AML-193 (cell line): ENCODE measurements at places on chromosomes 1 and 21.
A peak's percentile ranks its signal among the peaks of the same experiment; 100 is the strongest.

- no peak for DNase-seq
Measured at GRCh38 chr1:80392529-80392928, 1386.0 kb upstream of the ADGRL4 start.

DNA sequence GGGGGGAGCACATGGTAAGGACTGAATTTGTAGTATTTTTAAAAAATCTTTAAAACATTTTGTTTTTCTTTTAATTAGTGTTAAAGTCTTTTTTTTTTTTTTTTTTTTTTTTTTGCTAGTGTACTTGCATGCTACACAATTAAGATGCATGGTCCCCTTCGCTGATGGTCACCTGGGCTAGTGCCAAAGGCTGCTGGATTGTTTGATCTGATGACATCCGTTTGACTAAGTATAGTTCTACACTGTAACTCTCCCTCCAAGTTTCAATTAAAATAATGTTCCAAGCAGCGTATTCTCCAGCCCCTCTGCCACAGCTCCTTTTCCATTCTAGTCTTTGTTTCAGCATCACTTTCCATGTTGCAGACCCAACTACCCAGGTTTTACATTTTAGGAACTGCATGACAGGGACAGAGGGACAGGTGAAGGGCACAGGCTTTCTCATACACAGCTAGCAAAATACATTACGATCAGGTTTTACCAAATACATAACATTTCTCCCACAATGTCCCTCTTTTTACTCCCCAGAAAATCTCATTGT lies 852 bp upstream of the RAVER2 start:
- peak; percentile 48 for DNase-seq

DNA sequence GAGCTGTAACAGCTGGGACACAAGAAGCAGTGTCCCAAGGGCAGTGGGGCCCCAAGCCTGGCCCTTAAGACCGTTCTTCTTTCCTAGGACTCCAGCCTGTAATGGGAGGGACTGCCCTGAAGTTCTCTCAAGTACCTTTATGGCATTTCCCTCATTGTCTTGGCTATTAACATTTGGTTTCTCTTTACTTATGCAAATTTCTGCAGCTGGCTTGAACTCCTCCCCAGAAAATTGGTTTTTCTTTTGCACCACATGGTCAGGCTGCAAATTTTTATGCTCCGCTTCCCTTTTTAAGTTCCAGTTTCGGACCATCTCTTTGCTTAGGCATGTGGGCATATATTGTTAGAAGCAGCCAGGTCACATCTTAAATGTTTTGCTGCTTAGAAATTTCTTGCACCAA lies 3.1 kb upstream of the MROH9 start:
- no peak for DNase-seq

- peak; percentile 27 for DNase-seq
Measured at GRCh38 chr1:221182791-221183533, 303.7 kb downstream of the HLX start.

DNA sequence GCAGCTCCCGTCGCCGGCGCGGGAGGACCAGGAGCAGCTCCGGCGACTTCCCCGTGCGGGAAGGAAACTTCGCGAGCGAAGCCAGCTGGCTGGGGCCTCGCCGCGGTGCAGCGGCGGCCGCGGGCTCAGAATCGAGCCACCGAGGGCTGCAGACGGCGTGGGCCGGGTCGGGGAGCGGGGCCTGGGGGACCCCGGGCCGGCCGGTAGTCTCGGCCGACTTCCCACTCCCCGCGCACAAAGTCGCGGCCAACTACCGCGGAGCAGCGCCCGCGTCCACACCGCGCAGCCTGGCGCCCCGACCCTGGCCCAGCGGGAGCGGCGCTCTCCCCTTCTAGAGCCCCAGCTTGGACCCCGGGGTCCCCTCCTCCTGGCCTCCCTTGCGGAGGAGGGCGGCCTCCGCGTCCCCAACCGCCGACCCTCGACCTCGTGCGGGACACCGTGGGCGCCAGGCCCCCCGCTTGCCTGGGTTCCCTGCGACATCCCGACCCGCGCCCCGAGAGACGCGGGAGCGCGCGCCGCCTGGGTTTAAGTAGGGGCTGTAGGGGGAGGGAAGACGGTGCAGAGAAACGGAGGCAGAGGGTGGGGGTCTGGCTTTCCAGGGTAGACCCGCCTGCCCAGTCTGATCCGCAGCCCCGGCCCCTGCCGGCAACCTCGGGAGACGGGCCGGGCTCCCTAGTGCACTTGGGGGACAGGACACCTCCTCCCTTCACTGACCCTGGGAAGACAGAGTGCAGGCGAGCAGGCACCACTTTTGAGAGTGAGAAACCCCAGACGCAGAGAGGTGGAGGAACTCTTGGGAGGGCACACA lies 4.7 kb downstream of the PRDM16 start:
- no peak for DNase-seq

- peak; percentile 3 for DNase-seq
Measured at GRCh38 chr1:79259390-79260336, 253.1 kb upstream of the ADGRL4 start.

- DNase-seq, result no peak
Measured at GRCh38 chr21:15752763-15753407, 23.1 kb downstream of the USP25 start.

GRCh38 chr1:149843431-149844041 lies 55.8 kb upstream of the BOLA1 start:
- DNase-seq, result no peak

DNA sequence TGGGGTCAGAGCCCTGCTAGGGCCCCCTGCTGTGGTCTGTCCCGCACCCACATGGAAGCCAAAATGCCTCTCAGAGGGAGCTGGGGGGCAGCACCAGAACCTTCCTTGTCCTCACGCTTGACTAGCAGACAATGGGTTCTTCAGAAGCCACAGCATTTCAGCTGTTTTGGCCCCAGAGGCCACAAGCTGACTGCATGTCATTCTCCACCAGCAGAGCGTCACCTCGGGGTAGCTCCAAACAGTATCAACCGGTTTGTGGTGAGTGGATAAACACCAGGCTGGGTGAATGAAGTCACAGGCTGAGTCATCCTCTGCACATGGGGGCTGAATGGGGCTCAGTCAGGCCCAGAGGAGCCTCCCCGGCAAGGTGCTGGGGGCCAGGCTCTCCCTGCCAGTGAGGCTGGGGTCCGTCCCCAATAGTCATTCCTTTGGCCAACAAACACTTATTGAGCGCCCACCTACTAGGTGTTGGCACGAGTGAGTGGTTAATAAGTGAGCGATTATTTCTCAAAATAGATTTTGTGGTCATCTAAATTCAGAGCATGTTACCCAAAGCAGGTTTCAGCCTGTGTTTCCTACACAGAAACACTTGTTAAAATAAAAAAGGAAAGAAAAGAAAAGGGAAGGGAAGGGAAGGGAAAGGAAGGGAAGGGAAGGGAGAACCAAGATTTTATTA lies 9.1 kb downstream of the OLIG1 start:
- peak; percentile 69 for DNase-seq

GRCh38 chr1:230868736-230869385 lies 540 bp upstream of the C1orf198 start:
- peak; percentile 24 for DNase-seq

- DNase-seq, result peak; percentile 62
Measured at GRCh38 chr1:205310976-205311704, 10.4 kb downstream of the NUAK2 start.

DNA sequence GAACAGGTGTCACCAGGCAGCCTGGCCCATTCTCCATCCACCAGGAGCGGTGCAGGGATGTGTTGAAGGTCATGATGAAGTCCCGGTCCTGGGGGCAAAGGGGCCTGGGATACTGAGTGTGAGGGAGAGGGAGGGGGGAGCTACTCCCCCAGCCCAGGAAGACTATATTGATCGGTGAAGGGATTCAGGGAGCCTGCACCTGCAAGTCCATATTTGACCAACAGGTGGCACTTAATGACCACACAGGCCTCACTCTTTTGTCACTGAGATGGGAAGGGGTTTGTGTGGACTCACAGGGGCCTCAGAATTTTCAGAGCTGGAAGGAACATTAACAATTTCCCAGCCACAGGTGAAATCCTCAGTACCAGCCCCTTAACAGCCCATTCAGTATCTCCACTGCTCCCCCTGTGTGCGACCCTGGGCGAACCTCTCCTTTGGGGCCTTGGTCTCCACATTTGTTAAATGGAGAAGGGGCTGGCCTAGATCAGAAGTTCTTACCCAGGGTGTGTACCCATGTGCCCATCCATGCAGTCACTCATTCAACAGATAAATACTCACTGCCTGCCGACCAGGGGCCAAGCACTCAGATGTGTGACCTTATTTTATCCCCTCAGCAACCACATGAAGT lies 55.6 kb downstream of the NKAIN1 start:
- DNase-seq, result no peak

DNA sequence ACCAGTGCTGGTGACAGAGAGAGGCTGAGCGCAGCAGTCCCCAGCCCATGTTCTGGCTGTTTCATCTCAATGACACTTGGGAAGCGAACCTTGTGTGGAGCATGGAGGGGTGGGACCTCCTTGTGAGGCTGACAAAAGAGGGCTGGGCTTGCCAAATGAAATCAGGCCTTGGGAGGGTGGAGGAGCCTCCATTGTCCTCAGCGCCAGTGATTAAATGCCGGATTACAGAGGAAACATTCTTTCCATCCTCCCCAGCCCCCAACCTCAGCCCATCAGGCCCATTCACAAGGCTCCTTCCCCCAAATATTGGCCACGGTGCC lies 63.3 kb upstream of the PAXBP1 start:
- no peak for DNase-seq

DNA sequence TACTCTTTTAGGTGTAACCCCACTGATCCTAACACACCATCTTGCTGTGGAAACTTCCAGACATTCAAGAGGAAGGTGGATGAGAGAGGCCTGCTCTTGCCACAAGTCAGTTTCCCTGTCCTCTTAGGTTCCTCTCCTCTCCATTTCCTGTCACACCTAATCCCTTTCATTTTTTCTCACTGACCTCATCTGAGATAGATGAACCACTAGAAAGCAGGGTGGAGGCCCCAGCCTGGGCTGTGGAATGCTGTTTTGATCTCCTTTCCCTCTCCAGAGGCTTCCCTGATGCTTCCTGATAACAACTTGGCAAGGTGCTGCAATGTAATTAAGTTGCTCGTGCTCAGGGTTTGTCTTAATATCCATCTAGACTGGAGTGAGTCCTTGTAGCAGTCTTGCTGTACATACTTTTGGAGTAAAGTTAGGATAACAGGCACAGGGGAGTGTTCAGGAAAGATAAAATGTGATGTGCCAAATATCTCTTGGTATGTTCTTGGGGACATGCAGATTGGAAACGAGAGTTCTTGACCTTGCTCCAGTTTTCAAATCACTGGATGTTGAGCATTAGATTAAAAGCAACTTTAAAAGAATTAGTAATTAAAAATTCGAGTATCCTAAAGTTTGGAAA lies 11.2 kb downstream of the LRRC42 start:
- no peak for DNase-seq

GRCh38 chr1:161076410-161076809 lies 6.7 kb upstream of the ARHGAP30 start:
- DNase-seq, result no peak

- DNase-seq, result no peak
Measured at GRCh38 chr1:53691326-53691725, 47.6 kb downstream of the GLIS1 start.

GRCh38 chr21:35614396-35614921 lies 445.9 kb downstream of the SETD4 start:
- DNase-seq, result no peak

DNA sequence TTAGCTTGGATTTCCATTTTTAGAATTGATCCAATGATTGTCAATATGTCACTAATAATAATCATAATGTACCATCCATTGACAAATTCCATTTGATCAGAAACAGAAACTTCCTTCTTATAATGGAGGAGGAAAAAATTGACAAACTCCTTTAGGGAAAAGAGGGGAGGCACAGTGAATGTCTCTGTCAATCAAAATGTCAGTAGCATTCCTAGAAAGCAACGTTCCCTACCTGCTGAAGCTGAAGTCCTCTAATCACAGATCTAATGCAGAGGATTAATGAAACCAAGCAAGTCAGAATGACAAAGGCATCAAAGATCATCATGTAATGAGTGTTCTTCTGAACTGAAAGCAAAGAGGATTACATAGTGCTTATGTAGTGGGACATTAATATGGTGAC lies 22.4 kb downstream of the MCOLN3 start:
- DNase-seq, result no peak

DNA sequence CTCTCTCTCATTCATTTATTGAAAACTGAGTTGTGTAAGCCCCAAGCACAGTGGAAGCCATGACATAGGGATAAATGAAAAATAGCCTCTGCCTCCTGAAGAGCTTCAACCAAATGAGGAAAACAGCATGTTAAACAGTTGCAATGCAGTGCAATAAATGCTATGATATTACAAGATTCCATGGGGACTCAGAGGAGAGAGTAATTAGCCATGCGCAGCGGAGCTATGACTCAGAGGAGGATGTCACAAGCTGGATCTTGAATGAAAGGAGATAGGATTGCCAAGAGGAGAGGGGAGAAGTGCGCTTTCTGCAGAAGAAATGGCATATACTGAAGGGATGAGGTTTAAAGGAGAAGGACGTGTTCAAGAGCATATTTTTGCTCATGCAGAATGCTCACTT lies 231.3 kb upstream of the PLXNA2 start:
- DNase-seq, result no peak

DNA sequence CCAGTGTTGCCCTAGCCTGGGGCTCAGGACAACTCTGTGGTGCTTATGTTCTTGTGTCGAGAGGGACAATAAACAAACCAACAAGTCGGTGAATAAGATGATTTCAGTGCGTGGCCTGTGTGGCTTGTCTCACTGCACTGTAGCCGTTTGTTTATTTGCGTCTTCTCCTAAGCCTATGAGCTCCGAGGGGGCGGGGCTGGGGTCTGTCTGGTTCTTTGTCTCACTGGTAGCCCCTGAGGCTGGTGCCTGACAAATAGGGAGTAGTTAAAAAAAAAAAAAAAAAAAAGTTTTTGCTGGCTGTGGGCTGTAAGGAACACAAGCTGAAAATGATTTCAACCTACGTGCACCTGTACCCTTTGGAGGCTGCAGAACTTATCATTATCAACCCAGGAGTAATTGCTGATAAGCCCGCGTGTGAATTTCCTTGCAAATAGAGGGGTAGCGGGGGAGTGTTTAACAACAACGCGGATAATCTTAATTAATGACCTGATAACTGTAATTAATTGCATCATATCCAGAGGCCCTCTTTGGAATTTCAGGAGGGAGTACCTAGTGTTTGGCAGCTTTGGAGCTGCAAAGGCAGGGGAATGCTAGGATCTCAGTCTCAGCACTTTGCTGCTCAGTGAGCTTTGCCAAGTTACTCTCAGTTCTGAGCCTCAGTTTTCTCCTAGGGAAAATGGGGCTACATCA lies 925 bp upstream of the ARHGEF10L start:
- DNase-seq, result no peak

GRCh38 chr1:94793296-94793656 lies 26.9 kb upstream of the SLC44A3 start:
- DNase-seq, result no peak

- no peak for DNase-seq
Measured at GRCh38 chr1:29800120-29800519, 563.8 kb downstream of the PTPRU start.

DNA sequence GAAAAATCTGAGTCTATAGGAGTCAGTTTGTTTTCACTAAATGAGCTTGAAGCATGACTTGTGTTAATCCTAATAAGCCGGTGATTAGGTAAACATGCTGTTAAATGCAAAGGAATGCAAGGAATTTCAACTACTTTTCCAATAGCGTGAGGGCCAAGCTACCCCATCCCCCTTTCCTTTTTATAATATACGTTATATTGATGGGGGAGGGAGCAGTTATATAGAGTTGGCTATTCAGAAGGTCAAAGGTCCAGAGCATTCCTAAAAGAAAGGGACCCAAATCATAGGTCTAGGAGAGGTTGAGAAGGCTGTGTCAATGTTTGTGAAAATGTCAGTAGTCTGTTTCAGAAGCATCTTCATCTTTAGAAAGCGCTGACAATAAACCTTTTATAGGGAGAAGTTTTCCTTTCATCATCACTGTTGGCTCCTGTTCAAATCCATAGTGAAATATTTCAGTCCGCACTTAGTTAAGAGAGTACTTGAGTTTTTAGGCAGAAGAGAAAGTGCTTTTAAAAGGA lies 3.8 kb downstream of the CCN1 start:
- no peak for DNase-seq
